ENCODE measurements at places on chromosomes 5 and 9. TPM values are rescaled to one million over a fixed set of nuclear protein-coding genes. Genes with fewer than 3 reads are reported as not detected.
A peak's percentile ranks its signal among the peaks of the same experiment; 100 is the strongest.

DNA sequence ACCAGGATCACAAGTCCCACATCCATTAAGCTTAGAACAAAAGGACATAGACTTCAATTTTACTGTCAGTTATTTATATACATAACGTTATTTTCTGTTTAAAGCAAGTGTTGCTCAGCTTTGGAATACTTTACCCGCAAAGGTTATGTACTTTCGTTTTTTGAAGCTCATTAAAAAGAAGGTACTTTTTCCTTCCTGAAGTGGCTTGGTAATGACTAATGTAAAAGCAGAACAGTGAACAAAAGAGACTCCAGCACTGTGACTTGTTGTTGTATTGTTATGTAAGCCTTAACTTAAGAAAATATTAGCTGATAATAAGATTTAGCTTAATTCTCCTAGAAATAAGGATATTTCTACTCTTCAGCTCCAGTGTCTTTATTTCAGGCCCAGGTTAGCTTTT lies 97.3 kb upstream of the SLCO6A1 start:
- H3K36me3 ChIP-seq = no peaks in the 10 kb centered on the region
- H3K4me3 ChIP-seq = peak overlapping the region; percentile 27
- peaks cover 8% of the 10 kb centered on the region for H3K4me1 ChIP-seq
- H3K27me3 ChIP-seq = no peaks in the 10 kb centered on the region

GRCh38 chr5:67290655-67291054 lies 94.1 kb upstream of the CD180 start:
- H3K27me3 ChIP-seq = no peaks in the 10 kb centered on the region
- no peak overlapping the region for H3K27ac ChIP-seq
- no peaks in the 10 kb centered on the region for H3K36me3 ChIP-seq
- H3K4me1 ChIP-seq = no peaks in the 10 kb centered on the region

DNA sequence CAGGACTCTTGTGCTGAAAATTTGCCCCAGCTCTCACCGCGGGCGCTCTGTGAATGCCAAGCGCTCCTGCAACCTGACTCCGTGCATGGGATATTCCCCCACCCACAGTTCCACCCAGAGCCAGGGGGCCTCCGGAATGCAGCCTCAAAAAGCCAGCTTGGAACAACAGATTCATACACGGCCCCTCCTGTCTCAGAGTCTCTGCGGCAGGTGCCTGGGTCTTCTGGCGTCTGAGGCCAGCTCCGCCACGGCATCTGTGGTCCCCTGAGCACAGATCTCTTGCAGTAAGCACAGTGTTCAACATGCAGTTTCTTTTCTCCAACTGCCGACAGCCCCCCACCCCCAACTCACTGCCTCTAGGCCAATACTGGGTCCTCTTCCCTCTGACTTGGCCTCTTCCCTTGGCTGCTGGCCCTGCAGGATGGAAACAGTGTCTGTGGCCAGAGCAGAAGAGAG lies 355.7 kb upstream of the IRX2 start:
- no peak overlapping the region for H3K4me3 ChIP-seq
- no peaks in the 10 kb centered on the region for H3K4me1 ChIP-seq
- H3K27me3 ChIP-seq = no peaks in the 10 kb centered on the region

GRCh38 chr5:74337984-74338310 lies 302.6 kb downstream of the ENC1 start:
- H3K27me3 ChIP-seq = no peaks in the 10 kb centered on the region
- DNase-seq = no peak
- no peaks in the 10 kb centered on the region for H3K36me3 ChIP-seq
- H3K4me3 ChIP-seq = no peak overlapping the region
- no peak overlapping the region for H3K27ac ChIP-seq

DNA sequence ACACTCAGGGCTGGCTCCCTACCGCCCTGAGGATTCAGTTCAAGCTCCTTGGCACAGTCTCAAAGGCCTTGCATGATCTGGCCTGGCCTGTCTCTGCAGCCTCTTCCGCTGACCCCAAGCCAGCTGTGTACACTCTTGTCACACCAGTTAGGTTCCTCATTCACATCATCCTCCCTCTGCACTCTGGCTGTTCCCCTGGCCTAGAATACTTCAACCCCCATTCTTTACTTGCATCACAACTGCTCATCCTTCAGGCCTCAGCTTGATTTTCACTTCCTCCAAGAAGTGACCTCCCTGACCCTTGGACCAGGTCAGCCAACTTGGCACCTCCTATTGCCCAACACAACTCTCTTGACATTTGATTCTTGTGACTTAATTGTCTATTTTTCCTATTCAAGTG lies 18.9 kb upstream of the PFDN1 start:
- no peak for DNase-seq
- H3K36me3 ChIP-seq = no peaks in the 10 kb centered on the region
- H3K27me3 ChIP-seq = no peaks in the 10 kb centered on the region
- H3K27ac ChIP-seq = no peak overlapping the region
- H3K4me1 ChIP-seq = no peaks in the 10 kb centered on the region
- H3K4me3 ChIP-seq = no peak overlapping the region

The PITX1 gene
- total RNA-seq = not detected

DNA sequence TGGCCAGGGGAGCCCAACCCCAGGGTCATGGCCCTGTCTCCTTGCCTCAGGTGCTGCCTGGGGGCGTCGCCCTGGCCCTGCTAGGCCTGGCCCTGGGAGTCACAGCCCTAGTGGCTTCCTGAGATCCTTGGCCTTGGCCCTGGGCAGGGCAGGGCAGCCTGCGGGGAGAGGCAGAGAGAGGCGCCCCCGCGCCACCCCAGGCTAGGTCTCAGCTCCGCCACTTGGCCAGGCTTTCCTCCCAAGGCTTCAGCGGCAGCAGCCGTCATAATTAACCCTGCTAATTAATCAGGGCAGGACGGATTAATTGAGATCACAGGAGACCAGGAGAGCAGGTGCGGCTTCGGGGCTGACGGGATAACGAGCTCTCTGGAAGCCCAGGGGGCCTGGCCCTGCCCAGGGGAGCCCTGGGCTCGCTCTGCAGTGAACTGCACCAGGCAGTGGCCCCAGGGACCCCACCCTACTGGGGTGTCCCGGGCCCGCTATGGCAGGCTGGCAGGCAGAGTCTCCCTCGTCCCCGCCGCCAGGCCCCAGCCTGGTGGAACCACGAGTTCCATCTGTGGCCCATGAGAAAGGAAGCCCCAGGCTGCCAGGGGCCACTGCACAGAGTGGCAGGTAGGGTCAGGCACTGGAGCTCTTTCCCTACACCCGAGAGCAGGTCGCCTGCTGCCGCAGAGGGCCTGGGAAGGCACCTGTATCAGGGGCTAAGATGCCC lies 269.6 kb downstream of the PBX3 start:
- no peak for DNase-seq
- no peaks in the 10 kb centered on the region for H3K27me3 ChIP-seq
- H3K4me1 ChIP-seq = no peaks in the 10 kb centered on the region
- no peak overlapping the region for H3K27ac ChIP-seq
- no peak overlapping the region for H3K4me3 ChIP-seq

GRCh38 chr5:40734986-40735385 lies 20.8 kb downstream of the TTC33 start:
- H3K36me3 ChIP-seq = no peaks in the 10 kb centered on the region
- H3K4me3 ChIP-seq = no peak overlapping the region
- no peaks in the 10 kb centered on the region for H3K4me1 ChIP-seq
- H3K27me3 ChIP-seq = no peaks in the 10 kb centered on the region
- no peak overlapping the region for H3K27ac ChIP-seq
- DNase-seq = no peak

The PCDHA7 gene
- total RNA-seq = not detected

The PCDHGA2 gene
- not detected for total RNA-seq

The ARL14EPL gene
- not detected for total RNA-seq

The TAF11L10 gene
- total RNA-seq = not detected

- H3K27me3 ChIP-seq = no peaks in the 10 kb centered on the region
- H3K36me3 ChIP-seq = no peaks in the 10 kb centered on the region
- DNase-seq = no peak
- H3K4me3 ChIP-seq = no peak overlapping the region
- no peak overlapping the region for H3K27ac ChIP-seq
- no peaks in the 10 kb centered on the region for H3K4me1 ChIP-seq
Measured at GRCh38 chr9:2320114-2320513, 301.5 kb upstream of the VLDLR start.

DNA sequence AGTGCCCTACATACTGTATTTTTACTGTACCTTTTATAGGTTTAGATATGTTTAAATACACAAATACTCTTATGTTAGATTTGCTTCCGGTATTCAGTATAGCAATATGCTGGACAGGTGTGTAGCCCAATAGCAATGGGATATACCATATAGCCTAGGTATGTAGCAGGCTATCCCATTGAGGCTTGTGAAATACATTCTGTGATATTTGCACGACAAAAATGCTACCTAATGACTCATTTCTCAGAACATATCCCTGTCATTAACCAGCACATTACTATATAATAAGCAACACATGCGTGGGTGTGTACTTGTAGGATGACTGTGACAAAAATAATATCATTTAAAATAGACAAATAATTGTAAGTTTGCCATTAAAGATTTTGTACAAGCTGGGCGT lies 208.8 kb downstream of the MRPS30 start:
- H3K4me1 ChIP-seq = no peaks in the 10 kb centered on the region
- H3K27me3 ChIP-seq = no peaks in the 10 kb centered on the region
- H3K36me3 ChIP-seq = no peaks in the 10 kb centered on the region
- DNase-seq = no peak
- H3K27ac ChIP-seq = no peak overlapping the region
- H3K4me3 ChIP-seq = no peak overlapping the region

GRCh38 chr5:15807871-15808270 lies 307.9 kb downstream of the FBXL7 start:
- H3K27ac ChIP-seq = no peak overlapping the region
- DNase-seq = no peak
- no peaks in the 10 kb centered on the region for H3K36me3 ChIP-seq

The TMEM252 gene
- not detected for total RNA-seq

The CDKN2B gene
- not detected for total RNA-seq

The FGF10 gene
- total RNA-seq = not detected

DNA sequence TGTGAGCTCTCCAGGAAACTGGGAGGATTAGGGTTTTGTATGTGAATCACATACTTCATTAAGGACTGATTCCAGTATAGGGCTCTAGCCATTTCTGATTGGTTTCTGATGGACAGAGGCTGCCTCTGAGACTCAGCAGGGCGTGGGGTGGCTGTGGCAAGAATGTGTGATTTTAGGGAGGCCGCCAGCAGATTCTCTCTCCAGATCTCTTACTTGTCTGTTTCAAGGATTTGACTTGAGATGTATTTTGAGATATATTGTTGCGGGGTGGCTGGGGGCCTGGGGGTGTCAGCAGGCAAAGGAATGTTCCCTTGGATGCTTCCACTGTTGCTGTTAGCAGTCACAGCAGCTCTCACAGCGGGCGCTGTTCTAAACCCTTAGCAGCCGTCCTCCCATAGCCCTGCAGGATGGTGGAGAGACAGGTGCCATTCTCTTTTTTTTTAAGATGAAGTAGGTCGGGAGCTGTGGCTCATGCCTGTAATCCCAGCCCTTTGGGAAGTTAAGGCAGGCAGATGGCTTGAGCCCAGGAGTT lies 8.0 kb upstream of the HNRNPAB start:
- H3K27ac ChIP-seq = no peak overlapping the region
- H3K4me1 ChIP-seq = peaks cover 18% of the 10 kb centered on the region
- no peaks in the 10 kb centered on the region for H3K27me3 ChIP-seq
- H3K4me3 ChIP-seq = no peak overlapping the region
- no peak for DNase-seq

GRCh38 chr5:20601678-20602100 lies 613.7 kb upstream of the CDH18 start:
- no peak for DNase-seq
- no peaks in the 10 kb centered on the region for H3K36me3 ChIP-seq
- H3K4me3 ChIP-seq = no peak overlapping the region
- no peaks in the 10 kb centered on the region for H3K27me3 ChIP-seq

DNA sequence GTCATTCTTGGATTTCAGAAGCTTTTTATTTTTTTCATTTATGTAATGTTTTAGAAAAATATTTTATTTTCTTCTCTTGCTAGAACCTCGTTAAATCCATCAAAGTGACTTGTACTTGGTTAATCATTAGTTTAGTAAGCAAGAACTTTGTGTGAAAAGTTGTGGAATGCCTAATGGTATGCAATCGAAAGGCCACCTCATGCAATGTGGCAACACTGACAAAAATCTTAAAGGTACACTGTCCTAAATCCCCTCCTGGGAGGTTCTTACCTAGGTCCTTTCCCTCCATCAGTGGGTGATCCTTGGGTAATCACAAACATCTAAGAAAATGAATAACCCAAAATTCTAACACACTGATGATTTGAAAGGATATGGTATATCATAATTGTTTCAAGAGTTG lies 304.2 kb downstream of the DNAH5 start:
- no peak overlapping the region for H3K4me3 ChIP-seq
- H3K4me1 ChIP-seq = no peaks in the 10 kb centered on the region
- no peak for DNase-seq

DNA sequence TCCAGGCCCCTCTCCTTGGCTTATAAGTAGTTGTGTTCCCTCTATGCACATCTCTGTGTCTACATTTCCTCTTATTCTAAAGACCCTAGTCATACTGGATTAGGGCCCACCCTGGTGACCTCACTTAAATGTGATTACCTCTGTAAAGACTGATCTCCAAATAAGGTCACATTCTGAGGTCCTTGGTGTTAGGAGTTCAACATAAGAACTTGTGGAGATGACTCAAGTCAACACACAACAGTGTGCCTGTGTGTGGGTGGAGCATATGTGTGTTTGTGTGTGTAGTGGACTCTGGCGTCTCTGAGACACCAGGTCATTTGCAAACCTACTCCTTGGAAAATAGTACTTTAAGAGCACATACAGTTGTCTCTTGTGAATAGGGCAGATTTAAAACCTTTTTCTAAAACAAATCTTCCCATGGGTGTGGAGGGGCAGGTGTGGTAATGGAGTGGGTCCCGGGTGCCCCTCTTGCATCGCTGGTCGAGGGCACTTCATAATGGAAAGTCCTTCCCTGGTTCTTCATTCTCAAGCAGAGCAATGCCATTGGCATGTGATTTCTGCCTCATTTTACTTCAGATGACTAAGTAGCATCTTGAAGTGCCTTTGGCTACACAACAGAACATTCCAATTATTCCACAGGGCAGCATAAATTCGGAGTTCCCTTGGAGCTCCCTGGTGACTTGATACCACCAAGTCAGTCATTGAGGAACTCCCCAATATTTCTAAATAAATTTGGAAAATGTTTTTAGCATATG lies 84.4 kb downstream of the C9orf152 start:
- H3K4me1 ChIP-seq = peaks cover 4% of the 10 kb centered on the region
- no peaks in the 10 kb centered on the region for H3K27me3 ChIP-seq
- no peak overlapping the region for H3K27ac ChIP-seq
- no peak for DNase-seq

The CCDC180 gene
- 3.2 TPM for total RNA-seq

DNA sequence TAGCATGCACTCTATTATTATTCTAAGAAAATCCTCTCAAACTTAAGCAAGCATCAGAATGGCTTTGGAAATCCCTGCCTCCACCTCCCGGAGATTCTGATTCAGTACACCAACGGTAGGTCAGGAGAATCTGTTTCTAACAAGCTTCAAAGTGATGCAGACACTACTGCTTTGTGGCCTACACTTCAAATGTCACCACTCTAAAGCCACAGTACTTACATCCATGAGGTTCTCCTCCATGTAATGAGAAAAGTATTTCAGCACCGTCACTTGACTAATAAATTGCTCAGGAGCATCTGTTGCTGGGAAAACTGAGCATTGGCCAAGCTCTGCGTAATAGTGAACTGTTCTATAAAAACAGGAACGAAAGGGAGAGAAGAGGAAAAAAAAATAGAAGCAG lies 4.8 kb downstream of the PLK2 start:
- H3K4me1 ChIP-seq = peaks cover 8% of the 10 kb centered on the region
- H3K36me3 ChIP-seq = no peaks in the 10 kb centered on the region
- DNase-seq = no peak
- H3K27me3 ChIP-seq = no peaks in the 10 kb centered on the region

Measured in CD8-positive, alpha-beta memory T cell (primary cell).